ENCODE measurements at places on chromosomes 2 and 18. TPM values are rescaled to one million over a fixed set of nuclear protein-coding genes. Genes with fewer than 3 reads are reported as not detected.

SCTR gene
- not detected for total RNA-seq

INPP5D gene
- 43.3 TPM for total RNA-seq

IER3IP1 gene
- 16.4 TPM for total RNA-seq

ANO7 gene
- total RNA-seq = 2.8 TPM

MYCN gene
- 3.6 TPM for total RNA-seq

DLGAP1 gene
- total RNA-seq = 0.81 TPM

RUFY4 gene
- total RNA-seq = not detected

DSG4 gene
- not detected for total RNA-seq

ACKR3 gene
- total RNA-seq = 24.0 TPM

CLEC4F gene
- not detected for total RNA-seq

ANKRD30B gene
- total RNA-seq = not detected

NT5C1B gene
- total RNA-seq = not detected

CFAP221 gene
- not detected for total RNA-seq

UGT1A8 gene
- total RNA-seq = not detected

CASP10 gene
- 37.6 TPM for total RNA-seq

GBX2 gene
- 3.6 TPM for total RNA-seq

MC4R gene
- not detected for total RNA-seq

ZNF804A gene
- not detected for total RNA-seq

NIFK gene
- 59.7 TPM for total RNA-seq

DIS3L2 gene
- total RNA-seq = 31.5 TPM

SERPINB10 gene
- total RNA-seq = not detected

ERICH2 gene
- not detected for total RNA-seq

MAP3K19 gene
- not detected for total RNA-seq

SLC5A7 gene
- not detected for total RNA-seq

DPYSL5 gene
- not detected for total RNA-seq

ZSCAN30 gene
- 14.6 TPM for total RNA-seq

RAB31 gene
- total RNA-seq = 30.5 TPM

FAM124B gene
- 82.0 TPM for total RNA-seq

MEP1B gene
- total RNA-seq = not detected

CXCR1 gene
- not detected for total RNA-seq

NAT8 gene
- total RNA-seq = not detected

GYPC gene
- 13.3 TPM for total RNA-seq

TRIM54 gene
- 0.51 TPM for total RNA-seq

TEX44 gene
- not detected for total RNA-seq

MOCOS gene
- total RNA-seq = 0.85 TPM

ELOA2 gene
- not detected for total RNA-seq

RBM43 gene
- 6.5 TPM for total RNA-seq

SEMA4C gene
- 13.1 TPM for total RNA-seq

ZFP36L2 gene
- 73.4 TPM for total RNA-seq

YIPF4 gene
- 40.1 TPM for total RNA-seq

PROC gene
- not detected for total RNA-seq

ADRA2B gene
- not detected for total RNA-seq

CHRNG gene
- total RNA-seq = not detected

MPP4 gene
- total RNA-seq = 7.6 TPM

SOWAHC gene
- 3.6 TPM for total RNA-seq

CNRIP1 gene
- total RNA-seq = 73.8 TPM

EMILIN2 gene
- total RNA-seq = 11.3 TPM

PCARE gene
- not detected for total RNA-seq

SLC25A12 gene
- total RNA-seq = 17.1 TPM

CDK15 gene
- total RNA-seq = not detected

TEKT4 gene
- not detected for total RNA-seq

MRPS5 gene
- total RNA-seq = 59.7 TPM

CFLAR gene
- 260 TPM for total RNA-seq

UPP2 gene
- total RNA-seq = not detected

AQP12B gene
- not detected for total RNA-seq

MTCL1 gene
- 36.7 TPM for total RNA-seq

TLX2 gene
- total RNA-seq = not detected

PSMA8 gene
- total RNA-seq = not detected

AAMP gene
- total RNA-seq = 69.3 TPM

Data from endothelial cell of umbilical vein (primary cell).